ENCODE measurements at places on chromosomes 1 and 21.
A peak's percentile ranks its signal among the peaks of the same experiment; 100 is the strongest.

DNA sequence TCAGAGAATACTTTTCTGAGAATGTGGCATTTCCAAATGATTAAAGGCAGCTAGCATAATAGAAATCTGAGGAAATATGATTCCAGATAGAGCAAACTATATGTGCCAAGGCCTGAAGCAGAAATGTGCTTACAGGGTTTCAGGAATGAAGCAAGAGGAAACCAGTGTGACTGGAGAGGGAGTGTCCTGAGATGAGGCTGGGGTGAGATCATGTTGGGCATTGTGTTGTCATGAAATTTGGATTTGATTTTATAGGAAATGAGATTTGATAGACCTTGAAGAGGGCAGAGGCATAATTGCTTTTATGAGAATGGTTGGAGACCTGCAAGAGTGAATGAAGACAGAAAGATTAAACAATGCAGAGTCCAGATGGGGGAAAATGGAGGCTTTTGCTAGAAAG, 338.1 kb upstream of the SNX7 start:
- no peak overlapping the region for H3K27ac ChIP-seq
- no peaks in the 10 kb centered on the region for H3K27me3 ChIP-seq
- no peak for DNase-seq

DNA sequence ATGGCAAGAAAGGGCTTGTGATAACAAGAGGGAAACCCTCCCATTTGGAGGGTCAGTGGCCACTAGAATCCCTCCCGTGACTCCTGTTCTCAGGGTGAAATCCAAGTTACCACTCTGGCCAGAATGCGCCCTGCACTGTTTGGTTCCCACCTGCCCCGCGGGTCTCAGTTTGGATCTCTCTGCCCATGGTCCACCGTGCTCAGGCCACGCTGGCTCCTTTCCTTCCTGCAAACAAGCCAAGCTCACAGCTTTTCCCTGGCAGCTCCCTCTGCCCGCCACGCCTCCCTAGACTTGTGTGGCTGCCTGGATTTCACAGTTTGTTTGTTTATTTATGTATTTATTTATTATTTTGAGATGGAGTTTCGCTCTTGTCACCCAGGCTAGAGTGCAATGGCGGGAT, 179.5 kb upstream of the VAMP3 start:
- no peak overlapping the region for H3K27ac ChIP-seq
- DNase-seq = peak; percentile 4
- no peaks in the 10 kb centered on the region for H3K36me3 ChIP-seq
- peaks cover under 1% of the 10 kb centered on the region for H3K4me1 ChIP-seq

DNA sequence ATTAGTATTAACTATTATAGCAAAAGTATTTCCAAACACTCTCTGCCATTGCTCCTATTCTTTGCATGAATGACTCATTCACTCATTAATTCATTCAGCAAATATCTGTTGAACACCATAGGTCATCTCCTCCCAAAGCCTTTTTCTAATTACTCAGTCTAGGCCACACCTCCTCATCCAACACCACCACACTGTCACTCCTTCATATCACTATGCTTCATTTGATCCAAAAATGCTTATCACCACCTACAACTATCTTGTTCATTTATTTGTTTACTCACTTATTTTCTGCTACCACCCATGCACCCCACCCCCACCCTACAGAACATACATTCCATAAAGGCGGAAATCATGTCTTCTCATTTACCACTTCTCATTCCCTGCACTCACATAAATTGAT, 94.4 kb upstream of the TNFSF4 start:
- H3K4me1 ChIP-seq = no peaks in the 10 kb centered on the region
- H3K4me3 ChIP-seq = no peak overlapping the region
- H3K27me3 ChIP-seq = no peaks in the 10 kb centered on the region

DNA sequence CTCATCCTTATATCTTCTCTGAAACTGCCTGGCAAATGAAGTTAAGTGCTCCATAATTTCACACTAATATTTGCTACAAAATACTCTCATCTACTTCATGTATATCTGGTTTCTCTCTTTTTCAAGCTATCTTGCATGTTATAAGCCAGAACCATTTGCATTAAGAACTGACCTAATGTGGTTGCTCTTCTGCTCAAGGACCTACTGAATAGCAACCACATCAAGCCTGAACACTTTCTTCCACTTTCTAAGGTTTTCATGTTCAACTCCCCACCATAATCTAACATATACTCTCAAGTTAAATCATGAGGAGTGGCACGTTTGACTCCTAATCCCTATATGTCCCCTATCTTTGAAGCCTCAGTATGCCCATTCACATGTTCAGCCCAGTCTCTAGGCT, 27.2 kb downstream of the RGS1 start:
- no peak overlapping the region for H3K27ac ChIP-seq
- DNase-seq = no peak
- H3K36me3 ChIP-seq = no peaks in the 10 kb centered on the region
- no peak overlapping the region for H3K4me3 ChIP-seq
- no peaks in the 10 kb centered on the region for H3K27me3 ChIP-seq

- H3K4me3 ChIP-seq = no peak overlapping the region
- peaks cover 4% of the 10 kb centered on the region for H3K4me1 ChIP-seq
- no peaks in the 10 kb centered on the region for H3K36me3 ChIP-seq
Measured at GRCh38 chr1:61441723-61442262, 283.1 kb downstream of the TM2D1 start.

DNA sequence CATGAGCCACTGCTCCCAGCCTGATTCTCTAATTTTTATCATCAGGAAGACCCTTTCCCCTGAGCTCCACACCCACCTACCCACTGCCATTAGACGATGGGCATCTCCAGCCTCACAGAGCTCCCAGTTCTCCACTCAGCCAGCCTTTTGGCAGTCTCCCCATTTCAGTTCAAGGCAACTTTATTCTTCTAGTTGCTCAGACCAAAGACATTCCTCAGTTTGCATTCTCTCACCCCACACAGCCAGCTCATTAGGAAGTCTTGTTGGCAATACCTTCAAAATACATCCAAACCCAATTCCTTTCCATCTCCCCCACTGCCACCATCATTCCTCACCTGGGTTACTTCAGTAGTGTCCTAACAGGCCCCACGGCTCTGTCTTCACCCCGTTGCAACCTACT, 53.4 kb upstream of the COX20 start:
- no peak overlapping the region for H3K4me3 ChIP-seq
- no peaks in the 10 kb centered on the region for H3K4me1 ChIP-seq
- H3K36me3 ChIP-seq = no peaks in the 10 kb centered on the region
- no peaks in the 10 kb centered on the region for H3K27me3 ChIP-seq
- no peak overlapping the region for H3K27ac ChIP-seq

DNA sequence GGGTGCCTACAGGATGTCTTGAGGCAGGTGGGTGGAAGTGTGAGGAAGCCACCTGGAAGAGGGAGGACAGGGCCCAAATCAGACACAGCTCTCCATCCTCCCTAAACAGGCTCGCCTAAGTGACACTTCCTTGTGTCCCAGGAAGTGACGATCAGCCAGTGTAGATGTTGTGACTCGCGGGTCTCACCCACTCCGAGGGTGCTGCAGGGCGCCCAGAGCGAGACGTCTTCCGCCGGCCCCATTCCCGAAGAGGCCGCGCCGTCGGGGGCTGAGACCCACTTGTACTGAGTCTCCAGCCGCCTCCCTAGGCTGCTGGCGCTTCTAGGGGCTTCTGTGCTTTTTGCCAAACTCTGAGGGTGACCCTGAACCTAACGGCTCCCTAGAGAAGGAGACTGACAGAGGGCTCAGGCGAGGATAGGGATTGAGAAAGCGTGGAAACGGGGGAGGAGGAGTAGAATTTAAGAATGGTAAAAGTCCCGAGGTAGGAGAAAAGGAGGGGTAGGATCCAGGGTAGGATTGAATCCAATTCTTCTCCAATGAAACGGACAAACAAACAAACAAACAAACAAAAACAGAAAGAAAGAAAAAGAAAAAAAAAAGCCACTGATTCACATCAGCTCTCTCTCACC, 543 bp upstream of the MARK1 start:
- H3K27me3 ChIP-seq = no peaks in the 10 kb centered on the region
- H3K27ac ChIP-seq = no peak overlapping the region

DNA sequence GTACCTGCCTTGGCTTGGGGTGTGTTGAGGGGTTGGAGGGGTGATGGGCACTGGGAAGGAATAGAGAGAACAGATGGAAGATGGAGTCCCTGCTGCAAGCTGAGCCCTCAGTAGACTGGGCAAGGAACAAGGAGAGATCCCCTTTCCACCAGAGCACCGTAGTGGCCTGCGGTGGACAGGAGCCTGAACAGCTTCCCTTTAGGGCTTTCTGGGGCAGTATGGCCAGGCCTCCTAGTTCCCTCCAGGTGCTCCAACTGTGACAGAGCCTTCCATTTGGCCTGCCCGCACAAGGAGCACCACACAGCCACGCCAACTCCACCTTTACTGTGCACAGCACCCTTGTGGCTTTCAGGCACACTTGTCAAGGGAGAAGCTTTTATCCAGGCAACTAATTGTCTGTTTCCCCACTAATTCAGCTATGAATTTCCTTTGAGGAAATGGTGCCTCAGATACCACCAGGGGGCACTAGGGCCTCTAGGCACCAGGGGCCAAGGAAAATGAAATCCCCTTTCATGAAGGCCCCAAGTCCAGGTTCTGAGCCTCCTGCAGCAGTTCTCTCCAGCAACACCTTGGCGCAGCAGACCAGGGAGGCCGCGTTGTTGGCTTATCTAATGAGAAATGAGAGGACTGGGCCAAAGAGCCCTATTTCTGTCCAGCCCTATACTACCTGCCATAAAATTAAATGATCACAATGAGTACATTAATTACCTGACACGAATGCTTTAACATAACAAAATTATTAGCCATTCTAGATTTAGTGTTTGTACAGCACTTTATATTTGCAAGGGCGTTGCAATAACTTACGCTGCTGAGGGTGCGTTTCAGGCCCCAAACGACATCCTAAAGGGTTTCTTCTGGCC, 23.1 kb upstream of the ERI3 start:
- no peaks in the 10 kb centered on the region for H3K36me3 ChIP-seq
- no peaks in the 10 kb centered on the region for H3K4me1 ChIP-seq
- DNase-seq = no peak

- H3K36me3 ChIP-seq = no peaks in the 10 kb centered on the region
- no peaks in the 10 kb centered on the region for H3K27me3 ChIP-seq
Measured at GRCh38 chr1:228837817-228838716, 102.8 kb downstream of the RHOU start.

GRCh38 chr21:44379991-44380865, 26.8 kb downstream of the TRPM2 start:
- no peaks in the 10 kb centered on the region for H3K36me3 ChIP-seq
- no peak for DNase-seq
- no peaks in the 10 kb centered on the region for H3K27me3 ChIP-seq
- H3K27ac ChIP-seq = no peak overlapping the region
- no peak overlapping the region for H3K4me3 ChIP-seq

DNA sequence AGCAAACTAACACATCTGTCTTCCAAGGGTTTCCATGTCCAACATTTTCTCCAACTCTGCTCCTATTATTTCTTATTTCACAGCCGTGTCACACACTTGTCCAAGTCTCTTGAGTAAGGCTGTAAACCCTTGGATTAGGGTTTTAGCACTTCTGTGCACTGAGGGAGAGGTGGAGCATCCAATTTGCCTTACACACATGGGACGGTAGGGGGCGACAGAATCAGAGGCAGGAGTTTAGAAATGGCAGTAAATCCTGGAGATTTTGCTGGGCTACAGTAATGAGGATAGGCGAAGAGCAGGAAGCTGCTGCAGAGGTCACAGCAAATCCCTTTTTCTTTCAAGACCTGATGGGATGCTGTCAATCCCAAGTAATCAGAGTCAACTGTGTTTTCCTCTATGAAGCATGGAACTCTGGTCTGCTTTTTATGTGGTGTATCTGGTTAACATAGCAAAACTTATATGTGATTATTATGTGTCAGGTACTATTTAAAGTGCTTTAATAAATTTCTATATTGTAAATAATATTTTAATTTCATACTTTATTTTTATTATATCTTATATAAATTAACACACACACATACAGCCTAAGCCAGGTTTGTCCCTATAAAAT, 15.4 kb upstream of the LCE5A start:
- no peaks in the 10 kb centered on the region for H3K4me1 ChIP-seq
- H3K36me3 ChIP-seq = no peaks in the 10 kb centered on the region
- no peak overlapping the region for H3K27ac ChIP-seq
- H3K4me3 ChIP-seq = no peak overlapping the region
- no peak for DNase-seq
- H3K27me3 ChIP-seq = no peaks in the 10 kb centered on the region

DNA sequence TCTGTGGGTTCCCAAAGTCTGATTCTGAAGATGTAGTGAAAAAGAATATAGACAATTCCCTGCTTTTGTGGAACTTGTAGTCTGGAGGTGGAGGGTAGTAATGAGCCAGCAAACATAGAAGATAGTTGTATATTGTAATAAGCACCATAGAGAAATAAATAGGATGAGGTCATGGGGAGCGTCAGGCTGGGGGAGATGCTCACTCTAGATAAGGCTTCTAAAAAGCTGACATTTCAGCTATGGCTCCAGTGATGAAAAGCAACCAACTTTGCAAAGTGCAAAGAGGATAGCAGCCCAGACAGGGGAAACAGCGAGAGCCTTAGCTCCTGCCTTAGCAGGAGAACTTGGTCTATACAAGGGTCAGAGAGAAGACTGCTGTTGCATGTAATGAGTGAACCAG, 98.0 kb upstream of the RALGPS2 start:
- DNase-seq = no peak
- H3K4me1 ChIP-seq = no peaks in the 10 kb centered on the region

GRCh38 chr1:23759277-23759676, 16.0 kb downstream of the ELOA start:
- no peak overlapping the region for H3K27ac ChIP-seq
- DNase-seq = no peak
- H3K27me3 ChIP-seq = no peaks in the 10 kb centered on the region
- H3K36me3 ChIP-seq = no peaks in the 10 kb centered on the region
- no peaks in the 10 kb centered on the region for H3K4me1 ChIP-seq
- no peak overlapping the region for H3K4me3 ChIP-seq

- H3K36me3 ChIP-seq = no peaks in the 10 kb centered on the region
- H3K4me3 ChIP-seq = no peak overlapping the region
- H3K4me1 ChIP-seq = peaks cover 1% of the 10 kb centered on the region
- no peaks in the 10 kb centered on the region for H3K27me3 ChIP-seq
- H3K27ac ChIP-seq = no peak overlapping the region
- no peak for DNase-seq
Measured at GRCh38 chr1:212485913-212486618, 53.3 kb downstream of the NENF start.

DNA sequence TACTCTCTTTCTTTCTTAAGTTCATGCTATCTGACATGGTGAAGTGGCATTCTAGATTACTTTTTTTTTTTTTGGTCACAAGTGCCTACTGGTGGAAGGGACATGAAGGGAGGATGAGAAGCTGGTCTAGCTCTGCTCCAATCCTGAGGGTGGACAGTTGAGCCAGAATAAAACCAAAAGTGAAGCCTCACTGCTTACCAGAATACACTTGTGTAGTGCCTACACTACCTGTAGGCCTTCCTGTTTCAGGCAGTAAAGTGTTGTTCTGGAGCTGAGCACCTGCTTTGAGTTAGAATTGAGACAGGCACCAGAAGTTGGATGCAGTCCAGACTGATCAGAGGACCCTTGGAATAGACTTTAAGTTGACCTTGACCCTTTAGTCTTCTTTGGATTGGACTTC, 40.4 kb upstream of the APOBEC4 start:
- H3K36me3 ChIP-seq = no peaks in the 10 kb centered on the region
- no peak overlapping the region for H3K4me3 ChIP-seq
- DNase-seq = no peak
- H3K4me1 ChIP-seq = peaks cover 9% of the 10 kb centered on the region
- no peak overlapping the region for H3K27ac ChIP-seq

All from ovary (tissue), 10 donors.